Activated CD4-positive, alpha-beta T cell treated with anti-CD3 and anti-CD28 coated beads, Interleukin-10, Interleukin-2, amounts not matched to agents 100 ng/mL and 50 ng/mL, durations not matched to agents 16 hours and 8 hours (primary cell): ENCODE measurements at places on chromosomes 7 and 10.

DNA sequence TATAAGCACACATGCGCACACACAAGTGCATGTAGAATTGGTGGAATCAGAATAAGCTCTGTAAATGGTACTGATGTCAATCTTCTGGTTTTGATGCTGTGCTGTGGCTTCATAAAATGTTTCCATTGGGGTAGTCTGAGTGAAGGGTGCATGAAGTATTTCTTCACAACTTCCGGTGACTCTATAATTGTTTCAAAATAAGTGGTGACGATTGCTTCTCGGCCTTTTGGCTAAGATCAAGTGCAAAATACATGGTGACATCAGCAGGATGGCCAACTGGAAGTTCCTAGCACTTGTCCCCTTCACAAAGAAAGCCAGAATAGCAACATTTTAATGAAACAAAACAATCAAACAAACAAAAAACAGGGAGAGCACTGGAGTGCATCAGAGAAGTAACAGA is 41.6 kb upstream of the CAMK2B start:
- DNase-seq: no peak

GRCh38 chr7:991729-992656 is 9.0 kb downstream of the CYP2W1 start:
- no peak for DNase-seq

GRCh38 chr10:420154-421121 is 269.0 kb downstream of the DIP2C start:
- DNase-seq: no peak

GRCh38 chr10:80596391-80597257 is 58.9 kb downstream of the SH2D4B start:
- peak; percentile 63 for DNase-seq

GRCh38 chr10:113132591-113133121 is 182.6 kb downstream of the TCF7L2 start:
- no peak for DNase-seq

DNA sequence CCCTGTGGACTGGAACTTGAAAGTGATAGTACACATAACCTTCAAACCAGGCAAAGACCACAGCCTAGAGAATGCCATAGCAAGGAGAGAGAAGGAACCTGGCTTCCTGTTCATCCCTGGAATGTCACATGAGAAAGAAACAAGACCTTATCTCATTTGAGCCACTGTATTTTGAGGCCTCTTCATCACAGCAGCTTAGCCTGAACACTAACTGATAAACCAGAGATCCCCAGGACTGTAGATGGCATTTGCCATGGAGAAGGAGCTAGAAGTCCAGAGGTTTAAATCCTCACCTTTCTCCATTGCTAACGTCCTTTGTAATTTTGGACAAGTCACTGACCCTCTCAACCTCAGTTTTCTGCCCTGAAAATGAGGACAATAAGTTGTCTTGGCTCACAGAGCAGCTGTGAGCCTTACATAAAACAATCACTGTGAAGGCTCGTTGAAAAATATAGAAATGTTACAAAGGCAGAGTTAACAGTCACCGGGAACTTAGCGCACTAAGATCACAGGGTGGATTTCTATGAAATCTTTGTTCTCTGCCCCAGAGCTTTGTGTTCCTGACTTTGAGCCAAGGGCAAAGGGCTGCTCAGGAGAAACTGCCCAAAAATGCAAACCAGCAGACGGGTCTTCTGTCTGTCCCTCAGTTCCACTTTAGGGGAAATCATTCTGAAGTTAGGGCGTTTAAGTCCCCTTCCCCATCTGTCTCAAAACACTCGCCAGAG is 197.0 kb downstream of the USP6NL start:
- DNase-seq: no peak

GRCh38 chr10:33913194-33913593 is 578.7 kb upstream of the NRP1 start:
- DNase-seq: no peak

GRCh38 chr7:77727936-77728701 is 31.9 kb downstream of the RSBN1L start:
- no peak for DNase-seq

DNA sequence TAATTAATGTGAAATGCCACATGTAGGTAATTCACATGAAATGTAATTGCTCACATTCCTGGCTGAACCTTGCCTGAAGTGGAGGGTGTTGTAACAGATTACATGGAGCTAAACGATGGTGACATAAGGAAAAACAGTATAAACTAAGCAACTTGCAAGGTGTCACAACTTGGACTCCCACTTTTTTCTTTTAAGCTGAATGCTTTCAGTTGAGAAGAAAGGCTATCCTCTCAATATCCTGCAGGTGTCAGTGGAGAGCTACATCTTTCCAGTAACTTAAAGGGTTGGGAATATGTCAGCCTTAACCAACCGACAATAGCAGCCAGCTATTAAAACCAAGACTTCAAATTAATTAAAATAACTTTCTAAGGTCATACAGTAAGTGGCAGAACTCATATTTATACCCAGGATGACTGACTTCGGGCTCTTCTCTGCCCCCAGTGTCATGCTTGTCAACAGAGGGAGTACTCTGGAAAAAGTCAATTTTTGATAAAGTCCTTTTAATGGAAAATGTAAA is 33.7 kb downstream of the NRBF2 start:
- DNase-seq: peak; percentile 73

GRCh38 chr10:127855591-127855881 is 37.2 kb downstream of the CLRN3 start:
- DNase-seq: no peak

- DNase-seq: no peak
Observed at GRCh38 chr7:47035522-47035921, 546.4 kb downstream of the TNS3 start.

GRCh38 chr10:132036153-132036886 is 29.4 kb upstream of the JAKMIP3 start:
- DNase-seq: no peak

DNA sequence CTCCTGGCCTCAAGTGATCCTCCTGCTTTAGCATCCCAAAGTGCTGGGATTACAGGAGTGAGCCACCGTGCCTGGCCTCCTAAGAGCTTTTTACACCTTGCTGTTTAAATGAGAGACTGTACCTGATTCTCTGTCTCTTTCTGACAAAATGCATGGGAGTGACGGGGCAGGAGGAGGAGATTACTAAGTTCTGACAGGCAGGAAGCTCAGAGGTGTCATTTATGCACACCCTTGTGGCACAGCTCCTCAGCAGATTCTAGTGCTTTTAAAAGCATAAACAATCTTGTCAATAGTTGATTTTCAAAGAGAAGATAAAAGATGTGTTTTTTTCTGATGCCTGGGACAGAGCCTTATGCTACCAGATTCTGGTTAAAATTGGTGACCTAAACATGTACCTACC is 39.7 kb upstream of the STEAP4 start:
- DNase-seq: peak; percentile 9

- no peak for DNase-seq
Observed at GRCh38 chr7:33814400-33814799, 90.9 kb upstream of the BMPER start.

DNA sequence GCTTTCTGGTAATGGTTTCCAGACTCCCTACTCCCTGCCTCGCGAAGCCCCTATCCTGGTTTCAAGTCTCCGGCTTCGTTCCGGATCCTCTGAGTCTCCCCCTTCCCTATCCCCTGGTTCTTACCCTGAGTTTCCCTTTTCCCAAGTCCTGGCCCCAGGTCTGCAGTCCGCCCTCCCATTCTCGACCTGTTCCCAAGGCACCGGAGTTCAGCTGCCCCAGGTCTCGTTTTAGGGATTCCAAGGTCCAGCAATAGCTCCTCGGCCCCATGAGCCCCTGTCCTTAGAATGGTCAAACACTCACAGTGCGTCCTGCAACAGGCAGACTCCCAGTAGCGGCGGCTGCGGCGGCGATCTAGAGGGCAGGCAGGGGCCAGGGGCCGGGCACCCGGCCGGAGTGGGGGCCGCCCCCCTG is 274 bp downstream of the PITX3 start:
- DNase-seq: no peak

GRCh38 chr7:139582671-139583155 is 59.2 kb downstream of the CLEC2L start:
- no peak for DNase-seq

DNA sequence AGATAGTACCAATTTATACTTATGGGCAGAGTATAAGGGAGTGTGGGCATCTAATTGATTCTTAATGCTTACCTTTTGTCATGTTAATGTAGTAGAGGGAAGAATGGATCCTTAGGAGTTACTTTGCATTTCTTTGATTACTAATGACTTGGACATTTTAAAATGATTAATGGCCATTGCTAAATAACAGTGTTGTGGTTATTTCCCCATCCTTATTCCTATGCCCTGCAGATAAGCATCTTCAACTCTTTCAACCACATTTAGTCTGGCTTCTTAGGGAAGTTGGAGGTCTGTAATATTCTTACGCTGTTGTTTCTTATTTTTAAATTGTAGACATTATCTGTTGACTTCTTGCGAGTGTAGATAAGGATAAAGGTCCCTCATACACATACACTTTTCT is 37.2 kb downstream of the KAT6B start:
- no peak for DNase-seq

GRCh38 chr10:113060201-113061053 is 110.4 kb downstream of the TCF7L2 start:
- no peak for DNase-seq

DNA sequence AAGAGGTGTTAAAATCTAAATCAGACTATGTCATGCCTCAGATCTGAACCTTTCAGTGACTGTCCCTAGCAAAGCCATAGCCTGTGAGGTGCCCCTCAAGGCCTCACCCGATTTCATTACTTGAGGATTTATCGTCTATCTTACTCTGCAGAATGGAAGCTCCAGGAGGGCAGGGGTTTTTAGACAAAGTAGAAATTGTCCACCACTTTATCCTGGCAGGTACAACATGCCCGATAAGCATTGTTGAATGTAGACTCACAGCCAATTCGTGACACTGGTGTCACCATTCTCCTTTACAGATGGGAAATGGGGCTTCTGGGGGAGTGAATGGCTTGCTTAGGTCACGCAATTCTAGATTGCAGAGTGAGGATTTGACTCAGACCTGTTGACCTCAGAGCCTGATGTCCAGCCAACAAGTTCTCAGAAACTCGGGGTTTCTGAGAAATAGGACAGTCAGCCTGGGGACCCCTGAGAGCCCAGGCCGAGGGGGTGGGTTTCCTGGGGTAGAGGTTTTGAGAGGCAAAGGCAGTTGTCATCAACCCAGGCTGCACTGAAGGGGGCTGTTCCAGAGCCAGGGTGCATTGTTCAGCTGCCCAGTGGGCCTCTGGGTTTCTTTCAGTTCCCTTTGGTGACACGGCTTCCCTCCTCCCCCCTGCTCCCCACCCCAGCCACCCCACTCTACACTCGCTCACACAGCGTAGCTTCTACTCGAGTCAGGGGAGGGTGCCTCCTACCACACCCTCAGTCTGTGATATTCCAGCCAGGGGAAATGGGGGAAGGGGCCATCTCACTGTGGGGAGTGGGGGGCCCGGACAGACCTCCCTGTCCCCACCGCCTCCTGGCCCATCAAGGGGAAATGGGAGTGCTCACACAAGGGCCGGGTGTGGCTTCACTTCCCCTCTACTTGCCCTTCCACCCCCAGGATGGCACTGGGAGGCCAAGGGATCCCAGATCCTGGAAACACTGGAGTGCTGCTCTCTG is 3.1 kb upstream of the IRF5 start:
- no peak for DNase-seq

DNA sequence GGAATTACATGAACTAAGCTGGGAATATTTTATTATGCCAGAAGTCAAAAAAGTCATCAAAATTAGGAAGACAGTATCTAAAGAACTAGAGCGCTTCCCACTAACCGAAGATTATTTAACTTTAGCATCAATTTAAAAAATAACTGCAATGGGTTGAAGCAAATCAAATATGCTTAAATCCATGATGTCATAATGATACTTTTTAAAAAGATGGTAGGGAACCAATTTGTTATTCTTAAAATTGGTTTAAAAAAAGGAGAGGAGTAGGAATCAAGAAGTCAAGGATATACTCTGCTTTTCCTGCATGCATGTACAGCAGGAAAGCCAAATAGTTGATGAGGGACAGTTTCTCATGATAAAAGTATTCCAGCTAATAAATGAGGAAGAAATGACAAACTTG is 3.2 kb upstream of the ASAH2 start:
- DNase-seq: no peak

GRCh38 chr10:129525401-129525801 is 58.4 kb downstream of the MGMT start:
- DNase-seq: no peak

DNA sequence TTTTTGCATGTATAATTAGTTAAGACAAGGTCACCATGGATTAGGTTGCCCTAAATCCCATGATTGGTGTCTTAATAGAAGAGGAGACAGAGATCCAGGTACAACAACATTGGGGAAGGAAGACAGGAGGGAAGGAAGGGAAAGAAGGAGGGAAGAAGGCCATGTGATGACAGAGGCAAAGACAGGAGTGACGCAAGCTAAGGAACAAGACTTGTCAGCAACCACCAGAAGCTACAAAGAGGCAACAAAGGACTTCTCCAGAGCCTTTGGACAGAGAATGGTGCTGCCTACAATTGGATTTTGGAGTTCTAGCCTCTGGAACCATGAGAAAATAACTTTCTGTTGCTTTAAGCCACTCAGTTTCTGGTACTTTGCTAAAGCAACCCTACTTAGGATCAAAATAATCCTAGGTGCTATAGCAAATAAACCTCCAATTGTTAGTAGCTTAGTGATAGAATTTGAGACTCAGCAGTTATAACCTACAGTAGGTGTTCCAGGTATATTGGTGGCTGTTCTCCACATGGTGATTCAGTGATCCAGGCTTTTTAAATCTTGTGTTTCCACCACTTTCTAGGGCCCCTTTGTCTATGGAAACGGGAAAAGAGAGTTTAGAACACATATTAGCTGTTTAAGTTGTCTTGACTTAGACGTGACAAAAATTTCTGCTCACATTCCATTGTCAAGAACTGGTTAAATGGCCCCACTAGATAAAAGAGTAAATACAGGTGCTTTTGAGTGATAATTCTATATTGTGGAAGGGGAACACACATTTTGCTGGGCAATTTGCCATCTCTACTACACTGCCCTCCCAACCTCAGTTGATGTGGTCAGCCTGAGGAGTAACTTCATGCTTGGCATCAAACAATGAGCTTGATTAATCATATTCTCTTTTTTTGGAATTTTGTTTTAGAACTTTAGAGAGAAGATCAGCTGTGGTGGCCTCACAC is 70.5 kb upstream of the SP4 start:
- no peak for DNase-seq

DNA sequence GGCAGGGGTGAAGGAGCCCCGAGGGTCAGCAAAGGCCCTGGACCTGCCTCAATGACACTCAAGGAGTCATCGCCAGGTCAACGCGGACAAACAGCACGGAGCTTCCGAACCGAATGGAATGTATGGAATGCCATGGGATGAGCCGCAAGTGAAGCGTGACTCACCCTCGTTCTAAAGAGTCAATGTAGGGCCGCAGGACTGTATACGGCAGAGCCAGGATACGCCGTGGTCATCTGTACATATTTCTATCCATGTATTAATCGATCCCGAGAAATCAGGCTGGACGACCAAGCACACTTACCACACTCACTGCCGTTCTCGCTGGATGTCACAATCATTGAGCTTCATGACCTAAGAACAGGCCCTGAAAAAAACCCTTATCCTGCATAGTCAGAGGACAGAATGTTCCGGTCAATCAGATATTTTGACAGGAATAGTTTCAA is 4.3 kb downstream of the SNX8 start:
- no peak for DNase-seq

- DNase-seq: no peak
Observed at GRCh38 chr7:156236181-156236889, 404.2 kb upstream of the RNF32 start.

GRCh38 chr7:2932402-2933251 is 88.5 kb upstream of the GNA12 start:
- no peak for DNase-seq
